Suppressor macrophage treated with lipopolysaccharide for 4 hours (primary cell): ENCODE measurements at places on chromosomes 3 and 15.

DNA sequence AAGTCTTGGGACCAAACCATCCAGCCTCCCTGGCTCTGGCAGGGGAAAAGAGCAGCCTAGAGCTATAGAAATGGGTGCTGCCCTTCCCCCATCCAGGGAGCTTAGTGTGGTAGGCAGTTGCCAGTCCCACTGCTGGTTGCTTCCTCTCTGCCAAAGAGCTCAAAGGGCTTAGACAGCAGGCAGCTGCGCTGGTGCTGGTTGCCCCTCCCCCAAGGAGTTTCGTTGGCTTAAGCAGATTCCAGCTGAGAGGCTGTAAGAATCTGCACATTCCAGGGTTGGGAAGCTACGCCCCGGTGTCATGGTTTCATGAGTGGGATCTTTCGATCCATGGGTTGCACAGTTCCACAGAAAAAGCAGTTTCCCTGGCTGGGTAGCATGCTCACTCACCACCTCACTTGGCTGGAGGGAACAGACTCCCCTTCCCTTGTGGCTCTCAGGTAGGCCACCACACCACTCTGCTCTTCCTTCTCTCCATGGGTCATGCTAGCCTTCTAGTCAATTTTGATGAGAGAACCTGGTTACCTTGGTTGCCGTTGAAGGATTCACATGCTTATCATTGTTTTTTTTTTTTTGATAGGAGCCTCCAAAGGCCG is 195.1 kb downstream of the EPHA6 start:
- no peak for DNase-seq

GRCh38 chr3:150945226-150946032 is 27.1 kb downstream of the CLRN1 start:
- DNase-seq = no peak

DNA sequence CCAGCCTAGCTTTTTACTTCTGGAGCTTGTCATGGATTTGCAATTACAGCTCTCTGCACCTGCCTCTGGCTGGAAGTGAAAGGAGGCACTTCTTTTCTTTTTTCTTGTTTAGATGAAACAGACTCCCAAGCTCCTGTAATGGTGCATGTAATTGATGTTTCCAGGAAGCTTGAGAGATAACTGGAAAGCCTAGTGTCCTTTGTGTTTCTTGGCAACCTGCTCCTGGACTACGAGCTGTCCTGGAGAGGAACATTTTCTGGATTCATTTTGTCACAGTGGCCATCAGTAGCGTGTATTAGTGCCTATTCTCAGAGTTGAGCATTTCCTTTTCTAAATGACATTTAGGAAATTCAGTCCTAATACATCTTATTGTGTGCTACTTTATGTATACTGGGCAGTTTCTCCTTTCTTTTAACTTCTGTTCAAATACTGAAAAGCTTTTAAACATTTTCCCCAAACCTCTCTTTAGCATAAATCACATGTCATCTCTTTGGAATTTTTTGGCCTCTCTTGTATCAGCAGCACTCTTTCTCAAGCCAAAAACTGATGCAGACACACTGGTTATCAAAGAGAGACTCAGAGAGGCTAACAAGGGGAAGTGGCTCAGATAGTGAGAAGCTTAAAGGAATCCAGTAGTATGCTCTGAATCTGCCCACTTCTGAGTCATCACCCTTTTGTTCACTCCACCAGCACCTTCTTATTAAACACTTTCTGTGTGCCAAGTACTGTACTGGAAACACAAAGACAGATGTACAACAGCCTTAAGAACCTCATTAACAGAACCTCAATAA is 62.6 kb upstream of the SLC2A2 start:
- DNase-seq = peak; percentile 19

GRCh38 chr3:11390411-11391131 is 118.4 kb downstream of the ATG7 start:
- DNase-seq = no peak

DNA sequence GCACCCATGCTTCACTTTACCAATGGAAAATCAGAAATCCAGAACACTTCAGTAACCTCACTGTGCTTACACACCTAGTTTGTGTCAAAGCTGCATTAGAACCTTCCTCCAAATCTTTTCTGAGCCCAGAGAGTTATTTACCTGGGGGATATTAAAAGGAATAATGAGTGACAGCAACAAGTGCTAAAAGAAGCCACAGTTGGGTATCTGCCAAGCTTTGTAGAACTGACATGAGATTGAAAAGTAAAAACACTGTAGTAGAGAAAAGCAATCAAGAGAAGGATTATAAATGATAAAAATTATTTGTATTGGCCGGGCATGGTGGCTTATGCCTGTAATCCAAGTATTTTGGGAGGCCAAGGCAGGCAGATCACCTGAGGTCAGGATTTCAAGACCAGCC is 8.8 kb upstream of the TBC1D23 start:
- no peak for DNase-seq

DNA sequence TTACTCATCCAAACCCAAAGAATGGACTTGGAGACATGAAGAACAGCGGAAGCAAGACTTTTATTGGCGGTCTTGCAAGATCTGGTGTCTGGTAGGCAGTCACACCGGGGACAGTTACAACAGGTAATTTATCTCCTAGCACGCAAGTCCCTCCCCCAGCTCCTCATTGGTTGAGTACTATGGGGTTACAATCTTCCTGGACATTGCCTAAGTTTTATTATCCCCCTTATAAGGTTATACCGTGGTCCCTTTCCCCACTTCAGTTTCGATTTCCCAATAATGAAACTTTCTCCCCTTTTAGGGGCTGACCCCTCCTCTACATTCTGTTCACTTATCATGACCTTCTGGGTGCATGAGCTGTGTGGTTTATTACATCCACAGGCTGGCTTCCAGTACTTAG is 18.7 kb downstream of the ARL8B start:
- DNase-seq = peak; percentile 80

DNA sequence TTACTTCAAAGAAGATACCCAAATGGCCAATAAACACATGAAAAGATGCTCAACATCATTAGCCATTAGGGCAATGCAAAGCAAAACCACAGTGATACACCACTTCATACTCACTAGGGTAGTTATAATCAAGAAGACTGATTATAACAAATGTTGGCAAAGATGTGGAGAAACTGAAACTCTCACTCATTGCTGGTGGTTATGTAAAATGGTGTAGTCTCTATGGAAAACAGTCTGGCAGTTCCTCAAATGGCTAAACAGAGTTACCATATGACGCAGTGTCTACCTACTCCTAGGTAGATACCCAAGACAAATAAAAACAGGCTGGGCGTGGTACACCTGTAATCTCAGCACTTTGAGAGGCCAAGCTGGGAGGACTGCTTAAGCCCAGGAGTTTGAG is 3.5 kb upstream of the ZFAND6 start:
- no peak for DNase-seq

GRCh38 chr3:10560060-10560861 is 54.9 kb upstream of the ATP2B2 start:
- no peak for DNase-seq

DNA sequence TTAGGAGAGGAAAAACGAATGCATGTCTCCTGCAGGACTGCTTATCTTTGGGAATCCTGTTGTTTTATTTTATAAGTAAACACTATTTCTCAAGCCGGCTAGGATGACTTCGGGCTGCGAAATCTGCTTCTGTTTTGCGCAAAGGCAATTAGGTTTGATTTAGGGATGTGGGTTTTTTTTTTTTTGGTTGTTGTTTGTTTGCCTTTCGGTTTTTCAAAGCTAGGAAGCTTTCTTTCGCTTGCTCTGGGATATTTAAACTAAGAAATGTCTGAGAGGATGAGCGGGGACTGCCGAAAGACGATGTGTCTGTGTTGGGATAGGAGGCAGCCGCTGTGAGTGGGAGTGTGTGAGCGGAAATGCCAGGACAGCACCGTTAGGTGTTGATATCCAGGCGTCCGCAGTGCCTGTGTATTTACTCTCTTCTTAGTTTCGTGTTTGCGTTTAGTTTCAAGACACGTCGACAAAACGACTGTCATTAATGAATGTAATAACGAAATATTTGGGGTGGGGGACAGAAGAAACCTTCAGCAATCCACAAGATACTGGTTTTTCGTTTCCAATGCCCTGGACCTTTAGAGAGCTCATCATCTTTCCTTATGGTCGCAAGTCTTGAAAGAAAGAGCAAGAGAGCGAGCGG is 604 bp downstream of the ISL2 start:
- peak; percentile 59 for DNase-seq

DNA sequence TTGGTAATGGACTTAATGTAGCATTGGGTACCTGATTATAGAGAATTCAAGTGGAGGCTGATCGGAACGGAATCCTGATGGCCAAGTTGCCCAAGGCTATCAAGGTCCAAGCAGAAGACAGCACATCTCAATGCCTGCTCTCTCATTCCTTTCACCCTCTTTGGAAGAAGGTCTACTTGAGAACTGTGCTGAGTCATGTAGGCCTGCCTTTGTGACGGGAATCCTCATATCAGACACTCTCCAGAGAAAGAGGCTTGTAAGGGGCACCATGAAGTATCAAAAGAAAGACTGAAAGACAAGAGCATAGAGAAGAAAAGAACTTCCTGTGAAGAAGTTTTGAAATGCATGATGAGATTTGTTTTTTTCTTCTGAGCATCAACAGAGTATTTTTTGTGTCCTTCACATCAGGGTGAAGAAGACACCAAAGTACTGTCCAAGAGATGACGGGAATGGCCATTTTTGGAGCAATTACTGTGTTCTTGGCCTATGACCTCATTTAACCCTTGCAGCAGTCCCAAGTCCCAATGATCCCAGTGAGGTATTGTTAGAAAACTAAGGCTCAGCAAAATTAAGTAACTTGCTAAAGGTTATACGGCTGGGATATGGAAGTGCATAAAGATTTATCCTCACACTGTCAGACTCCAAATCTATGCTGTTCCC is 13.2 kb upstream of the LARP6 start:
- no peak for DNase-seq

DNA sequence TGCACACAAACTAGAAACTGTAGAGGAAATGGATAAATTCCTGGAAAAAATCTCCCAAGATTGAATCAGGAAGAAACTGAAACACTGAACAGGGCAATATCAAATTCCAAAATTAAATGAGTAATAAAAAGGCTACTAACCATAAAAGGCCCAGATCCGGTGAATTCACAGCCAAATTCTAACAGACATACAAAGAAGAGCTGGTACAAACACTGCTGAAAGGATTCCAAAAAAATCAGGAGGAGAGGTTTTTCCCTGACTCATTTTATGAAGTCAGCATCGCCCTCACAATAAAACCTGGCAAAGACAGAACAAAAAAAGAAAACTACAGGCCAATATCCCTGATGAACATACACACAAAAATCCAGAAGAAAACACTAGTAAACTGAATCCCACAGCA is 462.4 kb upstream of the THBS1 start:
- DNase-seq = no peak

- DNase-seq = no peak
Measured at GRCh38 chr3:13121553-13122001, 48.3 kb upstream of the IQSEC1 start.
